Kidney epithelial cell (primary cell): ENCODE measurements at places on chromosomes 12 and 14. TPM values are rescaled to one million over a fixed set of nuclear protein-coding genes. Genes with fewer than 3 reads are reported as not detected.

DNA sequence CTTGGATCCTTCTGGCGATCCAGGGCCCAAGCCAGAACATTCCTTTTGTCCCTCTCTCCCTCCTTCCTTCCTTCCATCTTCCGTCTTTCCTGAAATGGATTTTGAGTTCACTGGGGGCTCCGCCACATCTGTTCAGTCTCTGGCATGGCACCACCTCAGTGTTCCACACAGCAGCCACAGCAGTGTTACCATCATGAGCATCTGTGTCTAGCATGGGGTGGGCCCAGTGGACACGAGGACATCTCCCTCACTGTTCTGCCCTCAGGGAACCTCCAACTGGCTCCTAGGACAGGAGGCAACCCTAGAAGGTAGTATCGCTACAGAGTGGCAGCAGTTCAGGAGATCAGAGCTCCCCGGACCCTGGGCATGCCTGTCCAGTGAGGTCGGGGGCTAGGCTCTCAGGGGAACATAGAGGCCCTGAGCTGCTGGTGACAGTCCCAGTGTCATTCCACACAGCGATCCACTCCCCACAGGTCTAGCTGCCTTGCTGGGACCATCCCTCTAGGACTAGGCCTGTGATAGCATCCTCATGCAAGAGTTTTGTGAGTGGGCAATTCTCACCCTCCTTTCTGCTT lies 59.0 kb downstream of the GALNT16 start:
- no peak for DNase-seq

GRCh38 chr12:30598889-30599288 lies 96.8 kb downstream of the IPO8 start:
- no peak for DNase-seq

GRCh38 chr12:84904051-84904450 lies 8.5 kb downstream of the SLC6A15 start:
- no peak for DNase-seq

DNA sequence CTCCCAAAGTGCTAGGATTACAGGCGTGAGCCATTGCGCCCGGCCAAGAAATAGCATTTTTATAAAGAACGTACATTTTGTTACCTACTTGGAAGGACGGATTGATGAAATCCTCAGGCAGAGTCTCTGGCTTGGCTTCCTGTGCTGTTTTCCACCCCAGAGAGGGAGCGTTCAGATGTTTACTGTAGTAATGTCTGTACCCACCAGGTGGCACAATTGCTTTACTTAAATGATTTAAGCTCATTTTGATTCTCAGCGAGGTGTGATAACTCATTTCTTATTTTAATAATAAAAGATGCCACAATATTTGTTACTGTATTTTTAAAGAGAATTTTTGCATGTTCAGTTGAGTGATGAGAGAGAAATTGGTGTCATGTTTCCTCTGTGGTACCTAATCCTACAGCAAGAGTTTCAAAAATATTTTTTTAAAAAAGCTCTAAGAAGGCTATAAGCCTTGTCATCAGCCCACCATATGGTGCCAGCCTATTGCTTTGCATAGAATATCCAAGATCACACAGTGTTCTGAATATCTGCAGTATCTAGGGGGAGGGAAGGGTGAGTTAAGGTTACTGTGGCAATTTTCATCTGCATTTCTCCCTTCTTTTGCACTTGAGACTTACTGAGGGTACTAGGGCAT lies 82.6 kb upstream of the TRAF3 start:
- DNase-seq: peak; percentile 19

- no peak for DNase-seq
These were observed 18.1 kb downstream of the TAMALIN start for GRCh38 chr12:52024845-52025230.

DNA sequence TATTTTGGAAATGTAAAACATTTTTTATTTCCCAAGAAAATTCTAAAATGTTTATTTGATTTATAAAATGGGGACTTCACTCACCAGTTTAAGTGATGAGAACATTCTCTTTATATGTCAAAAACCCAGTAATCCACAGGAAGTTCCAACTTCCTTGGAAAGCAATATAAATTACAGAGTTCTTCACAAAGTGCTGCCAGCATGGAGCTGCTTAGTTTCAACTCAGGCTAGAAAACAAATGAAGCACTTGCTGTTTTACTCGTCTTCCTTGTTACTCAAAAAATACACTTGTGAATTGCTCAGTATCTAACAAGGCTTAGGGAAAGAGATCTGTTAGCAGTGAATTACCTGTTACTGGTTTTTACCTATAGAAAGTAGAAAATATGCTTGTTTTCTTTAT lies 942.7 kb upstream of the MDGA2 start:
- DNase-seq: no peak

DNA sequence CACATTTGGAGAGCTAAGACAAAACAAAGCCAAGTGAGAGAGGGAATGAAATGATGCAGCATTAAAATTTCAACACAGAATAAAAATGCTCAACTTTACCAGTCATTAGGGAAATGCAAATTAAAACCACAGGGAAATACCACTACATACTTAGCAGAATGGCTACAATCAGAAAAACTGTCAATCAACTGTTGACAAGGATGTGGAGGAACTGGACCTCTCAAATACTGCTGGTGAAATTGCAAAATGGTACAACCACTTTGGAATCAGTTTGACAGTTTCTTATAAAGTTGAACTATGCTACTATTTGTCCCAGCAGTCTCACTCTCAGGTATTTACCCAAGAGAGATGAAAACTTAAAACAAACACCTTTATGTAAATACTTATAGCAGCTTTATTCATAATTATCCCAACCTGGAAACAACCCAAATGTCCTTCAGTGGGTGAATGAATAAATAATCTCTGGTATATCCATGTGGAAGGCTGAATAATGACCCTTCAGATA lies 43.8 kb upstream of the KTN1 start:
- no peak for DNase-seq

DNA sequence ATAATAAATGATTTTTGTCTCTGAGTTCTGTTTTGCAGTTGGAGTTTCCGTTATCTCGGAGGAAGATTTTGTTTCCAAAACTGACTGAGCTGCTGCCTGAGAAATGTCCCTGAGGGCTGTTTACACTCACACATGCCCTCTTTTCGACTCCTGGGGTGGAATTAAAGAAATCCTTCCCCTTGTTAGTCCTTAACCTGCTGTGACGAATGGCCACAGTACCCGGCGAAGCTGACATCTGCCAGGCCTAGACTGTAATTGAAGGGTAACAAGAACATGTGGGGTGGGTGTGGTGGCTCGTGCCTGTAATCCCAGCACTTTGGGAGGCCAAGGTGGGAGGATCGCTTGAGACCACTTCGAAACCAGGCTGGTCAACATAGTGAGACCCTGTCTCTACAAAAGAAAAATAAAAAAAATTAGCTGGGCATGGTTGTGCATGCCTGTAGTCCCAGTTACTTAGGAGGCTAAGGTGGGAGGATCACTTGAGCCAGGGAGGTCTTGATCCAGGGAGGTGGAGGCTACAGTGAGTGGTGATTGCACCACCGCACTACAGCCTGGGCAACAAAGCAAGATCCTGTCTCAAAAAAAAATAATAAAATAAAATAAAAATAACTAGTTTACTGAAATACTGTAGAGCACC lies 8.4 kb downstream of the OASL start:
- DNase-seq: no peak

DNA sequence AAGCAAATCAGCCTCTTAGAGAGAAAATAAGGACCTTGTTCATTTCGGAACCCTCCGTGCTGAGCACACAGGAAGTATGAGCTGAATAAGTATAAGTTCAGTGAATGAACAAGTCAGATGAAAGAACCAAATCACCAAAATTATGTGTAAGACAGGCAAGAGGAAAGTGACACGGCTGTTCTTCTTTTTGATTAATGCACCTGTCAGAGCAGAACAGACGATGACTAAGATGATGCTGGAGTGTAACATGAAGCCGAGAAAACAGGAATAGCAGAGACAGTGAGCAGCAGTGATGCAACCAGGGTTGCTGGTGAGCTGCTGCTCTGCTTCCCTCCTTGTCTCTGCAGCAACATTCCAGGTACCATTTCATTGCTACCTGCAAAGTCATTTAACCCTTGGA lies 861.1 kb downstream of the GALC start:
- peak; percentile 80 for DNase-seq

DNA sequence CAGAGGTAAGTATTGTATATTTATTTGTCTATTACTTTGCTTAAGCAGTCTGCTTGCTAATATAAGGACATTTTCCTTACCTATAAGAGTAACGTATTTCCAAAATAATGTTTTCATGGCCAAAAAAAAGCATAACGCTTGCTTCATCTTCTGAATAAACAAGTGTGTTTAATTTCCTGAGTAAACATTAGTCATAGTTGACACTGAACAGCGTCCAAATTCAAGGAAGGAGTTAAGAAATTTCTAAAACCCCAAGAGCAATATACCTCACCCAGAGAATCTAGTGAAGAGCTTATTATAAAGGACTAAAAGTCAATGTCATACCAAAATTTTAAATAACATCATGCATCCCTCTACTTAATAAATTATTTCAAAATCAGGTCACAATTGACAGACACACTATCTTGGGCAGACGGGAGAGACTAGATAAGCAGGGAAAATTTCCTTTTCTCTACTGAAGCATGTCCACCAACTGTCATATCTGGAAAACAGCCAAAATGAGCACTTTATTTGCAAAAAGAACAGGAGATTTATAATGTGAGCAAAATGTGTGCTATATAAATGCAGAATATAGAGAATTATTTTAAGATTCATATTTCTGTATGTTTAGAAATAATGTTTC lies 25.1 kb downstream of the ANKS1B start:
- DNase-seq: no peak

GRCh38 chr12:66258011-66258410 lies 44.3 kb upstream of the HELB start:
- no peak for DNase-seq

GRCh38 chr12:67147447-67147846 lies 121.7 kb upstream of the CAND1 start:
- DNase-seq: no peak

DNA sequence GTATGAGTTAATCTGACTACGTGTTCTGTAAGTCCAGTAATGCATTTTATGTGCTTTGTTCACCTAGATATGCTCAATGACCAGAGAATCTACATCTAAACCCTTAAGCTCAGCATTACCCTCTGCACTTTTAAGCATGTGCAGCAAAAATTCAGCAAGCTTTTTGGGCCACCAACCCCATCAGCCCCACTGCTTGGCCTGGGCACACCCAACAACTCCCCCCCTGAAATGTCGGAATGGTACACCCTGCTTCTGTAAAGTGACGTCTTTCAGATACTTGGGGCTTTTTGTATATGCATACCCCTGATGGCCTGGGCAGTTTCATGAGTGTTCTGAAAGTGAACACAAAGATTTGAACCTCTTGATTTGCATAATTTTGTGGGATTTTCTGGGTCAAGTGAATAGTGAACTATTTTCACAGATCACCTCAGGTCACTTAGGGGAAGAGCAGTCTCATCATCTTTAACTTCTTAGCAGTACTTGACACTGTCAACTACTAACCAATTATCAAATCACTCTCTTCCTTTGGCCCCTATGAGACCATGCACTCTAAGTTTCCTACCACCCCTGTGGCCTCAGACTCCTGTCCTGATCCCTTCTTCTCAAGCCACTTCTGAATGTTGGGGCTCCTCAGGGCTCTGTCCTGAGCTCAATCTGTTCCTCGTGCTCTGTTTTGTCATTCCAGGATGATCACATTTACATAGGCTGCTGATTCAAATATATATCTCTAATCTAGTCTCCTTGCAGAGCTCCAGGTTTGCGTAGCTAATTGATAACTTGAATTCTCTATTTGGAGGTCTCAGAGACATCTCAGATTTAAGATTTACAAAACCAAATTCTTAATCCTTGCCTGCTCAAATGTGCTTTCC lies 36.3 kb upstream of the PPM1A start:
- DNase-seq: no peak

GRCh38 chr12:55713721-55714120 lies 2.1 kb upstream of the BLOC1S1 start:
- DNase-seq: no peak

DNA sequence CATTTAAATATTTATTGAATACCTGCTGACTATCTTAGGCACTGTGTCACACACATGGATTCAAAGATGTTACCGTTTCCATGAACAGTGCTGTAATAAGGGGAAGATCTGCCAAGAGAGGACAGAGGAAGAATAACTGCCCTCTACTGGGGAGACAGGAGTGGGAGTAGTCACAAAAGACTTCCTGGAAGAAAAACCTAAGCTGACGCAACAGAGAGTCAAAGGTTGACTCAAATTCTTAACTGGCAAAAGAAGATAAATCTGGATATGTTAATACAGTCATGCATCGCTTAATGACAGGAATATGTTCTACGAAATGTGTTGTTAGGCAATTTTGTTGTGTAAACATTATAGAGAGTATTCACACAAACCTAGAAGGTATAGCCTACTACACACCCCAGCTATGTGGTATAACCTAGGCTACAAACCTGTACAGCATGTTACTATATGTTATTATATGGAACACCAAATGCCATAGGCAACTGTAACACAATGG lies 51.5 kb downstream of the DCAF5 start:
- DNase-seq: no peak

- no peak for DNase-seq
These were observed 189.6 kb downstream of the FOXN3 start for GRCh38 chr14:89227496-89227836.

DNA sequence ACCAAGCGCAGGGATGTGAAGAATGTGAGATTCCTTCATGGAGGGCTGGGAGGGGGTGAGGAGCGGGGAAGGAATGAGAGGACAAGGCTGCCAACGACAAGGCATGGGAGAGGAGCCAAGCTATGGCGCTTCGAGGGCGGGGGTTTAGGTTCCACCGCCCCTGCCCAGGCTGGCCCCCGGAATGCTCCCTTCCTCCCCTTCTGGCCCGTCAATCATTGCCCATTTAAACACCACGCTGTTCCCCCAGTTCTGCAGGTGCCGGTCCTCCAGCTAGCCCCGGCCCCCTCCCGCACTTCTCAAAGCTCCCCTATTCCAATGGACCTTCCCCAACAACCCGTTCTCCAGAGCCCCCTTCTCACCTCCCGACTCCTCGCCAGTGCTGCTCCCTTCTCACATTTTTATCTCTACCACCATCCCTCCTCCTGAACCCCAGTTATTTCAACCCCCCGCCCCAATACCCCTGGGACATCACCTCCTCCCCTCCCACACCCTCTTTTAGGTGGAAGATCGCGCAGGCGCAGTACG lies 428 bp downstream of the RNF41 start:
- DNase-seq: no peak

SMCO2 gene
- total RNA-seq: 0.58 and 1.5 TPM in 2 replicates

KLRC3 gene
- total RNA-seq: not detected in 2 replicates

LMNTD1 gene
- 0.08 TPM in 1 of 2 replicates, not detected in the other for total RNA-seq

SLC5A8 gene
- not detected in 2 replicates for total RNA-seq

ATP5MC2 gene
- total RNA-seq: 235 and 299 TPM in 2 replicates

GPR135 gene
- total RNA-seq: 0.71 and 1.9 TPM in 2 replicates

LGMN gene
- total RNA-seq: 56.9 and 70.0 TPM in 2 replicates

LMO3 gene
- not detected in 2 replicates for total RNA-seq

OR6C2 gene
- total RNA-seq: not detected in 2 replicates

GYS2 gene
- total RNA-seq: not detected in 2 replicates
